ENCODE measurements at places on chromosomes 2 and 18. TPM values are rescaled to one million over a fixed set of nuclear protein-coding genes. Genes with fewer than 3 reads are reported as not detected.

ZFP36L2 gene
- total RNA-seq, result 5.7 TPM

ITPRIPL1 gene
- total RNA-seq, result not detected

SERPINB4 gene
- total RNA-seq, result not detected

DNA sequence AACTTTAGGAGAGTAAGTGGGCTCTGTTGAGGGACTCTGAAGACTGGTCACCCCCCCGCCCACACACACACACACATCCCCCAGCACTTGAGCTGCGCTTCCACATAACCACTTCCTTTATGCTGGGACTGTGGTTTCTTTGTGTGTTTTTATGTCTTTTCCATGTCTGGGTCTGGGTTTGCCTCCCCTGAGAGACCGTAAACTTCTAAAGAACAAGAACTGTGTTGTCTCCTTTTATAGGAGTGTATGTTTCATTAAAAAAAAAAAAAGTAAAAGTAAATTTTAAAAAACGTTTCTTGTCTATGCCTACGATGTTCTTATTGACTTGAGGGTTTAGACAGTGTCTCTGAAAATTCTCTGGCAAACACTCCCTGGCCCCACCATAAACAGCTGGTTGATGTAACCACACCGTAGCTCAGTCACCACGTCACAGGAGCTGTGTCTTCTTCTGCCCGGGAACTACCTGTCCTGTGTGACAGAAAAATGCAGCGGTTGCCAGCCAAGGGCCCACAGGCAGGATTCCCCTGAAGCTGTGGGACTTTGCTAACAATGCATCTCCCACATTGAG lies 68.0 kb downstream of the KLHL29 start:
- DNase-seq, result no peak

GRCh38 chr2:201246280-201246679 lies 14.1 kb upstream of the CASP8 start:
- DNase-seq, result no peak

DNA sequence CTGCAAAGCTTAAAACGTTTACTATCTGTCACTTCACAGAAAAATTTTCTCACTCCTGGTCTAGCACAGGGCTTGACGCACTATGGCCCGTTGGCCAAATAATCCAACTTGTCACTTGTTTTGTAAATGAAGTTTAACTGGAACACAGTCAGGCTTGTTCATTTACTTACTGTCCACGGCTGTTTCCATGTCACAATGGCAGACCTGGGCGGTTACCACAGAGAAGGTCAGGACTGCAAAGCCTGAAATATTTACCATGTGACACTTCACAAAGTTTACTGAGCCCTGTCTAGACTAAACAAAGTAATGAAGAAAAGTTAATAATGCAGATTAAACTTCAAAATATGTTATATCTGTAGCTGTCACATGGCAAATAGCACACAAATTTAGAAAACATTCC lies 273.0 kb upstream of the GYPC start:
- no peak for DNase-seq
